Omental fat pad (tissue), 4 donors: ENCODE measurements at places on chromosomes 1 and 21. TPM values are rescaled to one million over a fixed set of nuclear protein-coding genes. Genes with fewer than 3 reads are reported as not detected.

The LCE2C gene
- total RNA-seq = not detected

The CYYR1 gene
- 24.8 TPM for total RNA-seq

DNA sequence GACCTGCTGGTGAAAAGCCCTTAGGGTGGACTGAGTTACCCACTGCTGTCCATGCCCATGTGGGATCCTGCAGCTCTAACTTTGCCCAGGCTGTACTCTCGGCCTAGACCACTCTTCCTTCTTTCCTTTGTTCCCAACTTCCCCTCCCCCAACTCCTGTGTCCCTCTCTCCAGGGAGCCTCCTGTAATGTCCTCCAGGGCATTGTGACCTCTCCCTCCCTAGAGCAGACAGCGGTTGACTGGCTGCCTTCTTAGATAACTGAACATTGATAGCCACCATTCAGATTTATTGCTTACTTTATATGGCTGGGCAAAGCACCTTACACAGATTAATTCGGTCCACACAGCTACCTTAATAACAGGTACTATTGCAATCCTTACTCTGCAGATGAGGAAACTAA lies 5.0 kb downstream of the RUNX1 start:
- DNase-seq = no peak

GRCh38 chr1:206534552-206534951 lies 27.2 kb downstream of the RASSF5 start:
- no peak for DNase-seq

DNA sequence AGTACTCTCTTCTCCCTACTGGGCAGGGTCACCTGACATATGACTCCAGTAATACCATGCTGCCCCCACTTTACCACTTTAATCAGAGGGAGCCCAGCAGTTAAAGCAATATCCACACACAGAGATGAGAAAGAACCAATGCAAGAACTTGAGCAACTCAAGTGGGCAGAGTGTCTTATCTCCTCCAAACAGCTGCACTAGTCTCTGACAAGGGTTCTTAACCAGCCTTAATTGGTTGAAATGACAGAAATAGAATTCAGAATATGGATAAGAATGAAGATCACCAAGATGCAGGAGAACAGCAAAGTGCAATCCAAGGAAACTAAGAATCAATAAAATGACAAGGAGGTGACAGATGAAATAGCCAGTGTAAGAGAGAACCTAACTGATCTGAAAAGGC lies 91.0 kb downstream of the KCNT2 start:
- DNase-seq = no peak

DNA sequence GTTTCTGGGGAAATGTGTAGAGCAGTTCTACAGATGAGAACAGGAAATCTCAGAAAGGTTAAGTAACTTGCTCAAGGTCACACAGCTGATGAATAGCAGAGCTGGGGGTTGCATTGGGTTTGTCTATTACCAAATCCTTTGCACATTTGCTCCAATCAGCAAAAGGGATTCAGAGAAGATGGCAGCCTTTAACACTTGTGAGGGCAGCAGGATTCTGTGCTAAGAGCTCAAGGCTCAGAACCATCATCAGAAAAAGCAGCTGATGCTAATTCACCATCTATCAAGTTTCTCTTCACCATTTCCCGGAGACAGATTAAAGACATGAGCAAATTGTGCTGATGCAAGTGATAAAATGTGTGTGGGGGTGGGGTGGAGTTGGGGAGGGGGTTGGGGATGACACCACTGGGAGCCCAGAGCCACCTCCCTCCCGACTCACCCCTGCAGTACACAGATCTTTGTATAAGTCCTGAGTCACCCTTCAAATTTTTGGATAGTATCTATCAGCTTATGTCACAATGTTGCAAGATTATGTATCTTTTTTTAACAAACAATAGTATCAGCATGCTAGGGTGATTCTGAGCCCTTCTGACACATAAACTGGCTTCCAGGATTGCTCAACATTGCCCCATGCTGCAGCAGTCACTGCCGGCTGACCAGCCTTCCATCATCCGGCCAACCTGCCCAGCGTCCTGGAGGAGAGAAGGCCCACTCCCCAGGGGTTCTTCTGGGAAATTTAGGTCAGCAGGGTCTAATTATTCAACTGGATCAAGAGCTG lies 2.8 kb upstream of the SPSB1 start:
- peak; percentile 64 for DNase-seq
